ENCODE measurements at places on chromosomes 3 and 15.

- no peak for DNase-seq
These were observed 5.3 kb upstream of the DAPK2 start for GRCh38 chr15:64051407-64052259.

GRCh38 chr15:65948383-65948782, 79.1 kb downstream of the RAB11A start:
- no peak for DNase-seq

- DNase-seq = no peak
These were observed 46.1 kb downstream of the AGBL1 start for GRCh38 chr15:86125775-86126174.

- DNase-seq = no peak
These were observed 146.6 kb upstream of the P2RY1 start for GRCh38 chr3:152688313-152688712.

- DNase-seq = no peak
These were observed 318.6 kb upstream of the ICE2 start for GRCh38 chr15:60797444-60798040.

- peak; percentile 68 for DNase-seq
These were observed 603 bp downstream of the EIF1B start for GRCh38 chr3:40309925-40310695.

DNA sequence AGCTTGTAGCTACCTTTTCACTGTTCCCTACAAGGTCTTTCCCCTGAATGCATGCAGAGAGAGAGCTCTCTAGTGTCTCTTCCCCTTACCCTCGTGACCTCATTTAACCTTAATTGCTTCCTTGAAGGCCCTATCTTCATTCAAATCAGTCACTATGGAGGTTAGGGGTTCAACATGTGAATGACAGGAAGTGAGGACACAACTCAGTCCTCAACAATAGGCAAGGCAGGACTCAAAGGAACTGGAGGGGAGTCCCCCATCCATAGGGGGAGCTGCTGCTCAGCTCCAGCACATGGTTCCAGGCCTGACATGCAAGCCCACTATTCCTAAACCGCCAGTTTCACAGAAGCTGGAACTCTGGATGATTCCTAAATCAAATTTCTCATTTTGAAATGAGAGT, 33.8 kb upstream of the GYG1 start:
- DNase-seq = peak; percentile 39

DNA sequence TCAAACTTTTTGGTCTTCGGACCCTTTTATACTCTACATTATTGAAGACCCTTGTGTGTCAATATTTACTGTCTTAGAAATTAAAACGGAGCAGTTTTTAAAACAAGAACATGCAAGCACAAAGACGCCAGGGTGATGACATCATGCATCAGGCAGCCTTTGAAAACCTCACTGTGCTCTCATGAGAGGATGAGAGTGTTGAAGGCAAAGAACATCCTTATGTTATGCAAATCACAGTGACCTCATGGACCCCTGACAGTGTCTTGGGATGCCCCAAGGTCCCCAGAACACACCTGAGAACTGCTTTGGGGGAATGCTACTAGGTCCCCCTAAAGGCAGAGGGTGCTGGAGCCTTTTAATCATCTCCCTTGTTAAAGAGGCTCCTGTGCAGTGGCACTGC, 51.6 kb downstream of the CHDH start:
- no peak for DNase-seq

GRCh38 chr3:85364296-85364909, 405.6 kb downstream of the CADM2 start:
- DNase-seq = no peak

All from inflammatory macrophage treated with lipopolysaccharide for 4 hours (primary cell).